ENCODE measurements at places on chromosomes 7 and 10.

- DNase-seq: no peak
Measured at GRCh38 chr10:86759073-86759672, 2.8 kb downstream of the BMPR1A start.

- no peak for DNase-seq
Measured at GRCh38 chr7:158160199-158160598, 427.4 kb downstream of the PTPRN2 start.

- DNase-seq: no peak
Measured at GRCh38 chr7:103141753-103142404, 7.0 kb downstream of the NAPEPLD start.

DNA sequence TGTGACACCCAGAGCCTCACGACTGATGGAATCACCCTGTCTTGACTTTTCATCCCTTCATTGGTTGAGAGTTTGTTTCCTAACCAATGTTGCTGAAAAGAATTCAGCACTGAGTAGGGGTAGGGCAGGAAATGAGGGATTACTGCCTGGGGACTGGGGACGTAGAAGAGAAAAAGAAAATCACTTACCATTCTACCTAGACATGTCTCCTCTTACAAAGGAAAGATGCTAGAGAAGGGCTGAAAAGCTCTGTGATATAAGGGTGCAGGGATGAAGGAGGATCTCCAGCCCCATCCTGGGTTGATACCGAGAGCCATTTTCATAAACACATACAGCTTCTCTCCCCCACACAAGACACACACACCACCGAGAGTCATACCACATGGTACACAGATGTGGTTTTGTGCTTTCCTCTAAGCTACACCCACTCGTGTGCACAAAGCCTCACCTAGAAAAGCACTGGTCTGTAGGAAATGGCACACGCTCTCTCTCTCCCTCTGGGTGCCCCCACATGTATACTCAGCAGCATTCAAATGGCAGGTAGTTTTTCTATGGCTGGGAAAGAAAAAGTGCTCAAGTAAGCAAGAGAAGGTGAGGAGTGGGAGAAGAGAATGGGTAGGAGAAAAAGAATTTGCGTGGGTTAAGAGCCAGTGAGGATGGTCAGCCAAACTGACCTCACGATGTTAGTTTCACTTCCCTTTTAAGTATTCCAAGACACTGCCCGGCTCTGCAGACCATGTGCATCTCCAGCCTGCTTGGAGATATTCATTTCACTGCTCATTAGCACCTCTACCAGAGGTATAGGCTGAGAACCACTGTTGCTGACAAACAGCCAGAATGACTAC, 85.8 kb downstream of the CALD1 start:
- DNase-seq: no peak

DNA sequence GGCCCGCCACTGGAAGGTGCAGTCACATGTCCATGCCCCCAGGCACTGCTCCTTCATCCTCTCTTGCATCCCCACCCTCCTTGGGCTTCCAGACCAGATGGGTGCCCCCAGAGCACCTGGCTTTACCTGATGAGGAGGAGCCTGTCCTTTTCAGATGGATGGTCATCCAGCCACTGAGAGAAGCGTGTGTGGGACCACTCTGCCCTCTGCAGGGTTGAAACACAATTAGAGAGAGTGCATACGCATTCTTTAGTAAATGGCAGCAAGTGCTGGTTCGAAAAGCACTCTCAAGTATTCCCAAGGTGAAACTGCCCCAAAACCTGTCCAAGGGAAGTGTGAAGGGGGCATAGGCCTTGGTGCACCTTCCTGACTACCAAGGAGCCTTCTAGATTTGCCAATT, 41.6 kb downstream of the HBP1 start:
- no peak for DNase-seq

- DNase-seq: no peak
Measured at GRCh38 chr10:109928475-109928891, 5.2 kb upstream of the XPNPEP1 start.

Measured in NCI-H1436 (cell line).